ENCODE measurements at places on chromosomes 16 and 17.

- no peak for DNase-seq
Measured at GRCh38 chr17:63390090-63390489, 56.0 kb downstream of the CYB561 start.

- DNase-seq = no peak
Measured at GRCh38 chr17:66444031-66444430, 141.6 kb downstream of the PRKCA start.

- no peak for DNase-seq
Measured at GRCh38 chr16:48959204-48959603, 322.4 kb downstream of the CBLN1 start.

GRCh38 chr17:57408071-57408811 is 151.9 kb downstream of the MSI2 start:
- DNase-seq = peak; percentile 52

- DNase-seq = no peak
Measured at GRCh38 chr16:505479-506245, 21.9 kb upstream of the CAPN15 start.

- DNase-seq = no peak
Measured at GRCh38 chr16:6377956-6378355, 954.7 kb upstream of the RBFOX1 start.

DNA sequence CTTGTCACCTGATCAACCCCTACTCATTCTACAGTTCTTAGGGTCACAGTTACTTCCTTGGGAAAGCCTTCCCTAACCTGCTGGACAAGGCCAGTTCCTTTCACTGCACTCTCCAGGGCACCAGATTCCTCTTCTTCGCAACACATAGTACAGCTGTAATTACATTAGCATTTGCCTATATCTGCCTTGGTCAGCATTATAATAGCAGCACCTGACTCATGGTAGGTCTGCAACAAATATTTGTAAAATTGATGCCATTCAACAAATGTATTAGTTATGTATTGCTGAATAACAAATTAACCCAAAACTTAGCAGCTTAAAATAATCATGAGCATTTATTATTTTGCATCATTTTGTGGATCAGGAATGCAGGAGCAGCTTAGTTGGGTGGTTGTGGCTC is 193.0 kb downstream of the IRX5 start:
- no peak for DNase-seq

- DNase-seq = no peak
Measured at GRCh38 chr16:66447491-66447890, 20.4 kb downstream of the BEAN1 start.

- DNase-seq = no peak
Measured at GRCh38 chr16:49275050-49275730, 6.4 kb downstream of the CBLN1 start.

DNA sequence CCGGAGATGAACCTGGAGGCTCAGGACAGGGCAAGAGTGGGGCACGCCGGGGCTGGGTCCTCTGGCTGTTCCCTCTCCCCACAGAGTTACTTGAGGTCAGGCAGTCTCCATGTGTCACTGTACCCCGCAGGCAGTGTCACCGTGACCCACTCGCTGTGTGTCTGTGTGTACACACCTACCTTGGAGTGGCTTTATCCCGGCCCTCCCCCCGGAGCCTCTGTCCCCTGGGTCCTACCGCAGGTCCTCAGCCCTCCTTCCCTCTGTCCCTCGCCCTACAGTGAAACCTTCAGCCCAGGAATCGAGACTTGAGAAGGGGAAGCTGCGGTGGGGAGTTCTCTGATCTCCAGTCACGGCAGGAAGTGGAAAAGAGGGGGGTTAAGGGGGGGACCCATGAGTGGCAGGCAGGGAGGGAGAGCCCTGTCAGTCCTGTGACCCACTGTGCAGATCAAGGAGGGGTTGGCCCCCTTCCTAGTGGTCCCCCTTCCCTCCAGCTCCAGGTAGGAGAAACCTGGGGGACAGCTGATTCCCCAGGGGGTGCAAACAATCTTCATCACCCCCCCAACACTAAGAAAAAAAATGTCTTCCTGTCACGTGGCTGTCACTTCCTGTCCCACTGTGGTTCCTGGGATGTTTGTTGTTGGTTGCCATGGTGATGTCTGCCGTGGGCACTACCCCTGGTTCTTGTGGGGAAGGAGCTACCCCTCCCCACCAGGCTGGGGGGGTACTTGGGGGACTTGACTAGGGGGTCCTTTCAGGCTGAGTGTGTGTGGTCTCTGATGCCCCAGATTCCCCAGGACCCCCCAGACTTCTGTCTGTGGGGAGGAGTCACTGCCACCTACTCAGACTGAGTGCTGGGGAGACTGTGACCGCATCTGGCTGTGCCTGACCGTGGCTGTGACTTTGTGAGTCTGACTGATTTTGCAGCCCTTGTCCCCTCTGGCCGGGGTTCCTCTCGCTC is 13.7 kb downstream of the RARA start:
- peak; percentile 76 for DNase-seq

- no peak for DNase-seq
Measured at GRCh38 chr16:59058250-59058649, 324.1 kb upstream of the GOT2 start.

DNA sequence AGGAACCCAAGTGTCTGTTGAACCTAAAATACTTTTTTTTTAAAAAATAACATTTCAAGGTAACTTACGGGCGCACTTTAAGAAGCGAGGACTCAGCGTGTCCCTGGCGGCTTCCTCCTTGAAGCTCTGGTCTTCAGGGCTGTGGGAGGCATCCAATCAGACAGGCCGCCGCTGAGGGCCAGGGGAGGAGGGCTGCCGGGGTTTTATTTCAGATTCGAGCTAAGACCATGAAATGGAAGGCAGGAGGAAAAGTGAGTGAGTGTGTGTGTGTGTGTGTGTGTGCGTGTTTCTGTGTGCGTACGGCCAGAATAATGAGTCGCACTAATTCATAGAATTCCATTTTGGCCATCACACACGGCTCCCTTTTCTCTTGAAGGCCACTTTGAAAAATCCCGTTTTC is 41.1 kb downstream of the C16orf78 start:
- no peak for DNase-seq

GRCh38 chr17:49787884-49788477 is 500 bp upstream of the KAT7 start:
- DNase-seq = no peak

- DNase-seq = peak; percentile 100
Measured at GRCh38 chr16:648781-649589, at the start of gene WDR90. Gene WDR90, plus strand, starts transcription at chr16:649365. Its CDS starts 52 bp downstream, at chr16:649417.

GRCh38 chr17:82772026-82772425 is 20.2 kb downstream of the TBCD start:
- no peak for DNase-seq

DNA sequence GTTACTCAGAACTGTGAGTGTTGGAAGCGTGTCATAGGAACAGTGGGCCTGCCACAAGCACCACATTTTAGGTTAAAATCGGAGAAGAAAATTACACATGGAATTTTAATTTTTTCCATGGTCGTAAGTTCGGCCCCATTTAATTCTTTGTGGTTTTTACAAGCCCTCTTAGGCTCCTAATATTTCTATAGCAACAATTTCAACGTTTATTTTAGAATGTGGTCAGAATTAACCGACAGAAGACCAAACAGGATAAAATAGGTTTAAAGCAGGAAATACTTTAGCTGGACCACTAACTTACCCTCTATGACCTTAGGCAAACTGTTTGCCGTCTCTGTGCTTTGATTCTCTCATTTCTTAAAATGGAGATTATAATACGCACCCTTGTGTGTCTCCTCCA is 69.9 kb downstream of the FTO start:
- DNase-seq = no peak

- no peak for DNase-seq
Measured at GRCh38 chr17:69796078-69796477, 278.9 kb upstream of the KCNJ16 start.

GRCh38 chr17:33725675-33726271 is 432.7 kb upstream of the ASIC2 start:
- DNase-seq = no peak

- DNase-seq = no peak
Measured at GRCh38 chr16:3637371-3637923, 17.0 kb upstream of the DNASE1 start.

DNA sequence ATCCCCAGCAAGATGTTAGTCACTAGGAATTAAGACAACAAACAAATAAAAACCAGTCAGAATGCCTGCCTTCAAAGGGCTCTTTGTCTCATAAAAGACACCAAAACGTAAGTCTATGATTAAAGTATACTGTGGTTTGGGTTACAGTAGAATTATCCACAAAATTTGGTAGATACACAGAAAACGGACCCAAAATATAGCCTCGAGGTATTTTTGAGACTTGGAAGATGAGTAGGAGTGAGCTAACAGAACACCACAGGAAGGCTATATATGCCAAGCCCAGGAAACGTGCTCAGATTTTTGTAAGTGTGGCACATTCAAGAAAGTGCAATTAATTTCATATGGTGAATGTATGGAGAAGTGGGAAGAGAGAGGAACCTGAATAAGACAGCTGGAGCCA is 831.4 kb downstream of the CDH11 start:
- DNase-seq = no peak

- DNase-seq = no peak
Measured at GRCh38 chr17:57400648-57401047, 144.3 kb downstream of the MSI2 start.

- DNase-seq = no peak
Measured at GRCh38 chr16:70780546-70780945, 20.4 kb downstream of the VAC14 start.

DNA sequence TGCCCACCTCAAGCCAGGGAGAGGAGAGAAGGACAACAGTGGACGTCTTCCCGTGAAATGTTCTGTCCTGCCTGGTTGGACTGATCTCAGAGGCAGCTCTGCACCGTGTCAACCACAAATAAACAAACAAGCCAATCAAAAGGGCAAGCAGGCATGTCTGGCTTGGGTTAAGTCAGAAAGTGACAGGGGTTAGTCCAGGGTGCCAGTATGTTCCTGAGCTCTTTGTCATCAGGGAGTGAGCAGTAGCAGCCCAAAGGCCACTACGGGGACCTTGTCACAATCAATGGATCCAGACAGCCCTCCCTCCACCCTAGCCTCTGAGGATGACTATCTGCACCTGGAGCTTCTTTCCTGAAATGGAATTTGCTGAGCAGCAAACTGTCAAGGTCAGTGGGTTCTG is 35.0 kb downstream of the CNGB1 start:
- DNase-seq = no peak

DNA sequence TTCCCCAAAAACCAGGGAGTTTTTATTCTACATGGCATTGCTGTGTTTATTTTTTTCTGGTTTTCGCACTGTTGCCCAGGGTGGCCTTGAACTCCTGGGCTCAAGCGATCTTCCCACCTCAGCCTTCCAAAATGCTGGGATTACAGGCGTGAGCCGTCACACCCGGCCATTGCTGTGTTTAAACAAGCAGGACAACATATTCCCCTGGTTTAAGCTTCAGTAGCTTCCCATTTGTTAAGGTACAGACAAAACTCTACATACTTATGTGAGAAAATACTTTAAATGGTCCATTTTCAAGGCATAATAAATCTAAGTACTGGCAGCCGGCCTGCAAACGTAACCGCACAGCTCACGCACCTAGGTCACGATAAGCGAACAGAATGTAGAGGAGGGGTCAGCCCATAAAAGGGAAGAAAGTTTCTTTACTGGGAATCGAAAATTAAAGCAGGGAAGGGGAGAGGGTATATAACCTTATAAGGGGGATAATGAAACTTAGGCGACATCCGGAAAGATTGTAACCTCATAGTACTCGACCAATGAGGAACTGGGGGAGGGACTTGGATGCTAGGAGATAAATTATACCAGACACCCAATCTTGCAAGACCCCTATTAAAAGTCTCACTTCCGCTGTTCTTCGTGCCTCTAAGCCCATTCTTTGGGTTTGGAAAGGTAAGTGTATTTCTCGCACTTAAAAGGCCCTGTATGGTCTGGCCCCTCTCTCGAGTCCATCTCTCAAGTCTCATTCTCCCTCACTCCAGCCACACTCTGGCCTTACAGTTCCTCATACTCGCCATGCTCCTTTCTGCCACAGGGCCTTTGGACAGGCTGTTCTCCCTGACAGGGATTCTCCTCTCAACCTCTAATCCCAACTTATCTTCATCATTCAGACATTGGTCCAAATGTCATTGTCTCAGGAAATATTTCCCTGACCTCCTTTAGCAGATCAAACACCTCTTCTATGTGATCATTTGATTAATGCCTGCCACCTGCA is 59.2 kb downstream of the TEX14 start:
- DNase-seq = no peak

- DNase-seq = no peak
Measured at GRCh38 chr16:86294535-86295196, 215.7 kb upstream of the FOXF1 start.

- DNase-seq = no peak
Measured at GRCh38 chr17:28684963-28685362, 23.0 kb downstream of the SUPT6H start.

DNA sequence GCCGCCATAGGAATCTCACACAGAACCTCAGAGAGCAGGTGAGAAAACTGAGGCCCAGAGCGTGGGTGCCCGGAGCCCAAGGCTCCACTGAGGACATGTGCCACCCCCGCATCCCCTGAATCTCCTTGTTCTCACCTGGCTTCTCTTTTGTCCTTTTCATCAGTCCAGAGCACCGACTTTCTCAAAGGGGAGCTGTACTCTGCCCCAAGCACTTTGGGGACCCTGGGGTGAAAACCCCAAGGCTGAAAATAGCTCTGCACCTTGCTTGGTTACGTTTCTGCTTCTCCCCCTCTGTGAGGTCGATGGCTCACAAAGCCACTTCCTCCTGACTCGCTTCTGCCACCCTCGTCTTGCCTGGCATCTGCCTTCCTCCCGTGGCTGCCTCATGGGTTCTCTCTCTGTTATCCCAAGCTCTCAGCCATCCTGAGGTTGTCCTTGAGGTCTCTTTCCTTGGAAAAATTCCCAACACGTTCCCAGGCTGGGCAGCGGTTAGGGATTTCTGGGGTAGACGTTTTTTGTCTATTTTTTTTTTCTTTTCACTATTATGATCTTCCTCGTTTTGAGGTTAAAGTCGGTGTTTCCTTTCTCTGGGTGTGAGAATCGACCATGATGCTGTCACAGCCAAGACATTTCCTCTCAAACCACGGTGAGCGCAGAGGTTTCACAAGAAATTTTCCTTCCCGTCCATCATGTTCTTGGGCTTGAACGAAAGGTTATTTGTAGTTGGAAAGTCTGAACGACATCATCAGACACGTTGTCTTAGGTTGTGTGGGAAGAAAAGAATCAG is 37.2 kb downstream of the IRF8 start:
- peak; percentile 69 for DNase-seq

- DNase-seq = no peak
Measured at GRCh38 chr16:81478876-81479511, 34.4 kb downstream of the CMIP start.

DNA sequence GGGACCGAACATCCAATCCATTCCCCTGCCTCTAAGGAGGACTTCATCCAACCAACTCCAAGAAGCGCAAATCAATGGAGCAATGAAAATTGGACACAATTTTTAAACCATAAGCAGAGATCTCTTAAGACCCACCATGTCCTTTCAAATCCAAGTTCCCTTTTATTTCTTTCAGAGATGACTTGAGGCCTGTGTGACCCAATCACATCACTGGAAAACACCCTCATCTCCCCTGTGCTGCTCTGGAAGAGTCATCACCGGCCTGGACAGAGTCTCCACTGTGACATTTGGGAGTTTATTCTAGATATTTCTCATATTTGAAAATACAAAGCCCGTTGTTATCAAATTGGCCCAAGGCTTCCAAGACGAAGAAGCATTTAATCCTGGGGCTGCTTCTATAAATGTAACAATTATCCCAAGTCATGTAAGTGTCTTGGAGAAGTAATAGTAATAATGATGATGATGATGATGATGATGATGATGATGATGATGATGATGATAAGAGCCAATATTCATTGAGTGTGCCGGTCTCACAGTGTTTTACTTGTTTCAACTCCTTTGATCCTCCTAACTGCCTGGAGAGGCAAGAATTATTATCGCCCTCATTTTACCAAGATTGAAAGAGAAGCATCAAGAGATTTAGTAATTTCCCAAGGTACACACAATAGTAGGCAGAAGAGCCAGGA is 72.1 kb downstream of the COPRS start:
- no peak for DNase-seq

Data from GM12891 (cell line).